ENCODE measurements at places on chromosomes 13 and 19.

GRCh38 chr13:100508996-100509395, 79.6 kb downstream of the GGACT start:
- no peak for DNase-seq

DNA sequence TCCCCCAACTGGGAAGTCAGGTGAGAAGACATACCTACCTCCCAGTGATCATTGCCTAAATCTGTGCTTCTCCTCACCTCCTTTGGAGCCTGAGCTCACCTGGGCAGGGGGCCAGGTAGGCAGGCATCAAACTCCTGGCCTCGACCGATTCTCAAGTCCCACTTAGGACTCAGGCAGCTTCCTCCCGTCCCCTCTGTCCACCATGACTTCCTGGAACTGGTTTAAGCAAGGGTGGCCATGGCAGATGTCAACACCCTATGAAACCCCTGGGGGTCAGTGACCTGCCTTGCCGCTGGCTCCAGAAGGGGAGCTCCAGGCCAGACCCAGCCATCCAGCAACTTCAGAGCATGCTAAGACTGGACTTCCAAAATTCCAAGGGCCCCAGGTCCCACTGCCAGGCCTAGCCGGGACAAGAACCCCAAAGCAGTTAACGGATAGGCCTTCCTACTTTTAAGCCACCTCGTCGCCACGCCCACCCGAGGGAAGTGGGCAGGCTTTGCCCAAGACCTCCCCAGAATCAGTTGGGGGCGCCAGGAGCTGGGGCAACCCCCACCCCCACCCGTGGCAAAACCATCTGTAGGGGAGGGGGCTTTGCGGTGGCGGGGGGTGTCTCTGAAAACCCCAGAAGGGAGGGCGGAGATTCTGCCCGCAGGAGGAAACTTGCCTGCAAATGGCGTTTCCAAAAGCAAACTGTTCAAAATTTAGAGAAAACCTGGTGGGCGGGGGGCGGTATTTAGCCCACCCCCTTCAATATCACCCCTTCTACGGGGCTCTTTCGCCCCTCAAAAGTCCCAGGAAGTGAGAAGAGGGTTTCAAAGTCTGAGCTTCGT, 657 bp downstream of the PLIN3 start:
- DNase-seq, result peak; percentile 24

DNA sequence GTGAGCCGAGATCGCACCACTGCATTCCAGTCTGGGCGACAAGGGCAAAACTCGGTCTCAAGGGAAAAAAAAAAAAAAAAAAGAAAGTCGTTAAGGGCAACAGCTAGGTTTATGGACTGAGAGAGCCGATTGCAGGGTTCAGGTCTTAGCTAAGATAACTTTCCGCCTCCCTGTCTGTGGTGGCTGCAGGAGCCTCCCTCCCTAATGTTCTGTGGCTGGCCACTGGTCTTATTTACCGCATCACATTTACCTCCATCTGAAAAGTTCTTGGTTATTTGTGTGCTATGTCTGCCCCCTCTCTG, 722 bp upstream of the CRTC1 start:
- DNase-seq, result no peak

- no peak for DNase-seq
Observed at GRCh38 chr13:67036699-67037457, 193.3 kb downstream of the PCDH9 start.

- no peak for DNase-seq
Observed at GRCh38 chr13:24124789-24125476, 35.6 kb upstream of the SPATA13 start.

DNA sequence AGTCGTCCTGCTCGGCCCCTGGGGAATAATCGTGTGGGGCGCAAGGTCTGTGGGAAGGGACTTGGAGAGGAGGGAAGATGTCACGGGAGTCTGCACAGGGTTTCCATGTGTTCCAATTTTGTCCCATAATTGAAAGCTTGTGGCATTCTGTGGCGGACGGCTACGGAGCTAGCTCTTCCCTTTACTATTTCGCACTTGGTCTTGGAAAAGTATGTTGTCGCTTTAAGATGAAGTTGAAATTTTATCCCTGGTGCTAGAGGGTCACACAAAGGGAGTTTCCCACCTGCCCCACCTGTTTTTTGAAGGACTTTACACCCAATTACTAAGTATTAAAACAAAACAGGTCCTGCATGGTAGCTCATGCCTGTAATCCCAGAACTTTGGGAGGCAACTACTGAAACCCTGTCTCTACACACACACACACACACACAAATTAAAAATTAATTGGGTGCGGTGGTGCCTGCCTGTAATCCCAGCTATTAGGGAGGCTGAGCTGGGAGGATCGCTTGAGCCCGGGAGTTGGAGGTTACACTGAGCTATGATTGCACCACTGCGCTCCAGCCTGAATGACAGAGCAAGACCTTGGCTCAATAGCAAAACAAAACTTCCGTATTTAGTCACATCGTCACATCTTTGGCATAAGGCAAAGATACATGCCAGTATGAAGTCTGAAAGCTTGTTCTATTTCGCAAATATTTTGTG, 967 bp upstream of the TPT1 start:
- DNase-seq, result peak; percentile 48

DNA sequence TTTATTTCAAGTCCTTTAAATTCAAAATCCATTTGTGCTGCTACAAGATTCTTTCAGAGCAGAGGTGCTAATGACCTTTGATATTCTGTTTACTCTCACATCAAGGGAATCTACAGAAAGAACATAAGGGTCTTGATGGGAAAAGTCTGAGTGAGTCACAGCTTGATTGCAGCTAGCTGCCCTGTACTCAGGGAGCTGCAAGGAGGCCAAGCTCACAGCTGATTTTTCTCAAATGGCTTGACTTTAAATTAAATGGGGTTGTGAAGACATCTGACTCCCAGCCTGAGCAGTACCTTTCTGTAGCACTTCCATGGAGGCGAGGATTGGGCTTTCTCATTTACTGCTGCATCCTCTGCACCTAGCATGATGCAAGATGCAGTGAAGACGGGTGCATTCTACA, 62.5 kb downstream of the RAP2A start:
- no peak for DNase-seq

DNA sequence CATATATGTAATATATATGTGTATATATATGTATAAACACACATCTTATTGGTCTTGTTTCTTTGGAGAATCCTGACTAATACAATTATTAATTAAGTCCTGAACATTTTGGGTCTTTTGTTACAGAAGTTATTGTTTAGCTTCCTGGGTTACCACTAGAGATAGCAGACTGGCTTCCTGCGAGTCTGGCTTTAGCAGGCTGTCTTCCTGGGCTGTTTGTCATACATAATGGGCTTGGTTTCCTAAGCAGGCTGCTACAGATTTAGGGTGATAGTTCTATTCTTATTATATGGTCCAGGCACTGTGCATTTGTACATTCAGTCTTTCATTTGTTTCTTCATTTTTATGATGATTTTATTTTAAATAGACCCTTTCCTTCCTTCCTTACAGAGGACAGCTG, 312.0 kb upstream of the TMTC4 start:
- no peak for DNase-seq

DNA sequence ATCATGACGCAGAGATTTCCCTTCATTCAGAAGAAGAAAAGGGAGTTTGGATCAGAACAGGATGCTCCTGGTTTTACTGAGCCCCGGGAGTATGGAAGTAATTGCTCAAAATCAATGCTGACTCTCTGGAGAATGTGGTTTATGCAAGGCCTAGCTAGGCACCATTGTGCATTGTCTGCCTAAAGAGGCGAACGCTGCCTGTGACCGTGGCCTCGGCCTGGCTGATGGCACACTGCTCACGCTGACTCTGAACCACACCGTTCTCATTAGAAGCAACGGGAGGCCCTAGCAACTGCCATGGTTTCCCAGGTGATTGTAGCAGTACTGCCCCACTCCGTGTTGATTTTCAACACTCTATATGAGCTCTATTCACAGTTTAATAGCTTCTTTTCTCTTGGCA, 41.7 kb upstream of the UBL3 start:
- no peak for DNase-seq

DNA sequence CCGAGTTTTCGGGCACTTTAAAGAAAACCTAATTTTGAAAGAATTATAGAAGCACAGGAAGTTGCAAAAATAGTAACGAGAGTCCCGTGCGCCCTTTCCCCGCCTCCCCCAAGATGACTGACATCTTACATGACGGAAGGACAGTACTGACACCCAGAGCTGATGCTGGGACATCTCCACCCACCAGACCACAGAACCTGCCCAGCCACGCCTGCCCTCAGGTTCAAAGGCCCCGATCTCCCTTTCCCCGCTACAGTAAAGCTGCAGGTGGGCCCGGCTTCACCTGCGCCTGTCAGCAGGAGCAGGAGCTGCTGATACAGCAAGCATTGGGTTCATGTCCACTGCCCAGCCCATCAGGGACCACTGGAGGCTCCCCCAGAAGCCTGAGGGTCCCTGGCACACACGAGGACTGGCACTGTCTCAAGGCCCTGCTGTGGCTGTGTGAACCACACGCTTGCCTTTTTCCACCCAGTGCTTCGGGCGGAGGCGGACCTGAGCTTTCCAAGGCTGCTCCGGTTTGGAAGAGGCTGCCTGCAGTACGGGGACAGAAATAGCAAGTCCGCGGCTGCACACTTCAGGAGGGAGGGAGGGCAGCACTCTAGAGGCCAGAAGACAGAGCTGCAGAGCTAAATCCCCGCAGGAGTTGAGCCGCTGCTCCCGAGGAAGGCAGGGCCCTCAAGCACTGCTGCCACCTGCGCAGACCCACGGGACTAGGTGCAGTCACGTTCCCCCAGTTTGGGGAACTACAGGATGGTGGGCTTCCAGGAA, 8.7 kb downstream of the MAP2K2 start:
- no peak for DNase-seq

DNA sequence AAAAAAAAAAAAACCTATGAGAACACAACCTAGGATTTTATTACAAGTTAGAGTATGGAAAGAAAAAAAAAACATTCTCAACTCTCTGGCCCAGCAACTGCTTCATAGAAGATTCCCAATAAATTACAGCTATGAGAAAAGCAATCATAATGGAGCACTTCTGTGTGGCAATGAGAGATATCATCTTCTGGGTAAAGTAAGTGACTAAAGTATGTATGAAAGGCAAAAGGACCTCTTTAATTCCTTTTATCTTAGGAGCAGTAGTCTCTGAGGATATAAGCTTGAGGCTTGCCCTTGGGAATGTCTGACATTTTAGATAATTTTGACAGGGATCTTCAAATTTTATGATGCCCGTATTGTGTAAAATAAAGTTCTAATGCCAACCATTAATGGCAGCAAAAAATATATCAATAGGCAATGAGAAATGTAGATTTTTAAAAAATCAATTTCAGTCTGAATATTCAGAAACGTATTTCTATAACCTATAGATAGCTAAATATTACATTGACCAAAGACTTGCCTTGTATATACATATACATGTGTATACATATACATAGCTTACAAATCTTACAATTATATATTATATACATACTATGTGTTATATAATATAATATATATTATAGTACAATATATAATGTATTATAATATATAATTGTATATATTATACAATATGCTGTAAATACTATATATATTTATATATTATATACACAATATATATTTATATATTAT, 823.9 kb upstream of the SLITRK1 start:
- DNase-seq, result no peak

GRCh38 chr13:69948016-69948415, 159.6 kb upstream of the ATXN8OS start:
- DNase-seq, result no peak

- DNase-seq, result no peak
Observed at GRCh38 chr19:5700455-5701092, 10.5 kb downstream of the RPL36 start.

GRCh38 chr13:30639671-30640070, 22.0 kb downstream of the USPL1 start:
- no peak for DNase-seq

Measured in hematopoietic multipotent progenitor cell treated with erythropoietin and hydrocortisone succinate and interleukin-3 and kit ligand, for 15 days (in vitro differentiated cells).